ENCODE measurements at places on chromosomes 4 and X. TPM values are rescaled to one million over a fixed set of nuclear protein-coding genes. Genes with fewer than 3 reads are reported as not detected.

APLN gene
- 6.9 TPM for polyA plus RNA-seq

ETDB gene
- polyA plus RNA-seq: not detected

MAGEE2 gene
- polyA plus RNA-seq: 0.35 TPM

- no peak for DNase-seq
These were observed 35.5 kb upstream of the UGT2B7 start for GRCh38 chr4:69060651-69061308.

DNA sequence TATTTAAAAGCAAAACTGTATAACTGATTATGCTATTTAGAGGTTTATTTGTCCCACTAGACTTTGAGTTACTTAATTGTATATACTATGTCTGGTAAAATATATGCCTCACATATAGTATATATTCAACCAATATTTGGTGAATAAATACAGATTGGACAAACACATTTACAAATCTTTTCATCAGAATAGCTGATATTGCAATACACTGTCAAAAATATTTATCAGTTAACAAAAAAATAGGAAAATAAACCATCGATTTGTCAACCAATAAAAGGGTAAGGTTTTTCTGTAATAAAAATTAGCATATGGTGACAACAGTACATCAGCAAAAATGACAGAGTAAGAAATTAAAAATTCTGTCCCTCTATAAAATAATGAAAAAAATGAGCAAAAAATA lies 889.9 kb upstream of the INTU start:
- no peak for DNase-seq

GRCh38 chr4:137599734-137600133 lies 67.4 kb upstream of the PCDH18 start:
- no peak for DNase-seq

DNA sequence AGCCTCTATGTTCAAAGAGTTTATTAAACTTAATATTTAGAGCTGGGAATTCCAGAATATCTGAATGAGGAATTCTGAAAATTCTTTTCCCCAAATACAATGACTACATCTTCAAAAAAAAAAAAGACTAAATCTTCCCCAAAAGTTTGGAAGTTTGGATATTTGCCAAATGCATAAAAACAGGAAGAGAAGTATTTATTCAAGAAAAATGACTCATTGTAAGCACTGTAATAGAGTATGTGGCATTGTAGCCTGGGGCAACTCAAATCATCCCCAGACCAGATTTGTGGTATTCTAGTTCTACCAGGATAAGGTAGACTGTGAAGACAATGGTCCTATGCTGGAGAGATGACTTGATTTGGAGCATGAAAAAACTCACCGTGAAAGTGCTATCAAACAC lies 78.5 kb upstream of the PDHA2 start:
- DNase-seq: no peak

GRCh38 chrX:24761306-24761705 lies 67.6 kb downstream of the POLA1 start:
- DNase-seq: no peak

GRCh38 chrX:18674417-18674787 lies 2.5 kb upstream of the RS1 start:
- DNase-seq: no peak

GRCh38 chrX:76183289-76184049 lies 10.6 kb downstream of the PBDC1 start:
- no peak for DNase-seq

DNA sequence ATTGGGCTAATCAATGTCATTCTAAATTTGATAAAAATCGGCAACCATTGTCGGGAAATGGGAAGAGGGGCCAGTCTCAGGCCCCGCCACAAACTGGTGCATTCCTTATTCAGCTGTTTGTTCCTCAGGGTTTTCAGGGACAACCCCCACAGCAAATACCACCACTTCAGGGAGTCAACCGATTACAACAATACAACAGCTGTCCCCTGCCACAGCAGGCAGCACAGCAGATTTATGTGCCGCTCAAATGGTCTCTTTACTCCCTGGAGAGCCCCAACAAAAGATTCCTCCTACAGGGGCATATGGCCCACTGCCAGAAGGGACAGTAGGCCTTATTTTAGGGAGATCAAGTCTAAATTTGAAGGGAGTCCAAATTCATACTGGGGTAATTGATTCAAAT lies 61.8 kb downstream of the ZNF732 start:
- no peak for DNase-seq

- no peak for DNase-seq
These were observed 4.7 kb upstream of the NAA10 start for GRCh38 chrX:153939573-153939972.

GRCh38 chr4:15253349-15253748 lies 174.5 kb upstream of the C1QTNF7 start:
- no peak for DNase-seq

Data from forelimb muscle (tissue), 1 donor.